ENCODE measurements at places on chromosomes 12 and 14.
A peak's percentile ranks its signal among the peaks of the same experiment; 100 is the strongest.

DNA sequence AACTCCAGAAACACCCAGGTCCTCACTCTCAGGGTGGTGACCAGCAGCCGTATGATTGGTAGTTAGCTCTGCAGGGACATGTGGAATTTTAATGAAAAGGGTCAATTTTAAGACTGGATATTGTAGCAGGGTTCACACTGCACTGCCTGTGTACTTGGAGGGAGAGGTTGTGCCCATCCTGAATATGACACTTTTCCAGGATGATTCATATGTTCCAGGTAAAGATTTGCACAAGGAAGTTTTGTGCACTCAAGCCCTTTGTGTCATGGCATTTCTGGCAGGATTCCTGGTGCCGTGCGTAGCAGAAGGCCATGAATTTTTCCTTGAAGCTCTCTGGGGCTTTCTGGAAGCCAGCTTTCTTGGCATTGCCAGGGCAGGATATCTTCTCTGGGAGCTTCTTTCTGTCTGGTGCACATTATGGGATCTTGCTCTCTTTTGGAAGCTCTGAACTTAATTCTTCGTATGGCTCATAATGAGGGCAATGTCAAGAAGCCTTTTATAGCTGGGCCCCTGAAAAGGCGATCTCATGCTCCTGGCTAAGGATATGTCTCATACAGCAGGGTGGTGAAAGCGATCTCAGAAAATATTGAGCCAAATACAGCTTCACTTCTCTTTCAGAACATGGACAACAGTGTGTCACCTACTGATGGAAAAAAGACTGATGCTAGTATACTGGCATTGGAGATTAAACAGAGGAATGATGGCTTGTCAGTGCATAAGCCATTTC, 1133.9 kb downstream of the AACS start:
- no peak for DNase-seq

DNA sequence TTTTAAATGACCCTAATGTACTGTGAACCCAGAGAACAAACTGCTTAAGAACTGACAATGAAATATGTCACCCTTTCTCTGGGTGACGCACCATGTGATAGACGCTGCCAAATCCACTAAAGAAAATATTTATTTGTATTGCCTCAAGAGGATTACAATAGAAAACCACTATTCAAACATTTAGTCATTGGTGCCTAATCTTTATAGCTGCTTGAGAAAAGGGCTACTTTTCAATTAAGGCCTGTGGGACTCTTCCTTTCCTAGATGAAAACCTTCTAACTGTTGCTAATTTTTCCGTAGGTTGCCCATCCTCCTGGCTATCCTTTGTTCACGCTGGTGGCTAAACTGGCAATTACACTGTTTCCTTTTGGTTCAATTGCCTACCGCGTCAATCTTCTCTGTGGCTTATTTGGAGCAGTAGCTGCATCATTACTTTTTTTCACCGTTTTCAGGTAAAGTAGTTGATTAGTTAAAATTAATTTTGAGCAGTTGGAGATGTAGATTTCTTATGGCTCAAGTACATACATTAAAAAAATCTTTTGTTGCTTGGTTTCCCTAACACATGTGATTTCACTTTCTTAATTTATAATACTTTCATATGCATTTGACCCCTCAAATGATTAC, 6.0 kb downstream of the TMEM260 start:
- DNase-seq = no peak

- no peak for DNase-seq
These were observed 669.2 kb downstream of the DIO2 start for GRCh38 chr14:79542121-79542520.

GRCh38 chr12:111126331-111126730, 206.0 kb upstream of the MYL2 start:
- DNase-seq = no peak

DNA sequence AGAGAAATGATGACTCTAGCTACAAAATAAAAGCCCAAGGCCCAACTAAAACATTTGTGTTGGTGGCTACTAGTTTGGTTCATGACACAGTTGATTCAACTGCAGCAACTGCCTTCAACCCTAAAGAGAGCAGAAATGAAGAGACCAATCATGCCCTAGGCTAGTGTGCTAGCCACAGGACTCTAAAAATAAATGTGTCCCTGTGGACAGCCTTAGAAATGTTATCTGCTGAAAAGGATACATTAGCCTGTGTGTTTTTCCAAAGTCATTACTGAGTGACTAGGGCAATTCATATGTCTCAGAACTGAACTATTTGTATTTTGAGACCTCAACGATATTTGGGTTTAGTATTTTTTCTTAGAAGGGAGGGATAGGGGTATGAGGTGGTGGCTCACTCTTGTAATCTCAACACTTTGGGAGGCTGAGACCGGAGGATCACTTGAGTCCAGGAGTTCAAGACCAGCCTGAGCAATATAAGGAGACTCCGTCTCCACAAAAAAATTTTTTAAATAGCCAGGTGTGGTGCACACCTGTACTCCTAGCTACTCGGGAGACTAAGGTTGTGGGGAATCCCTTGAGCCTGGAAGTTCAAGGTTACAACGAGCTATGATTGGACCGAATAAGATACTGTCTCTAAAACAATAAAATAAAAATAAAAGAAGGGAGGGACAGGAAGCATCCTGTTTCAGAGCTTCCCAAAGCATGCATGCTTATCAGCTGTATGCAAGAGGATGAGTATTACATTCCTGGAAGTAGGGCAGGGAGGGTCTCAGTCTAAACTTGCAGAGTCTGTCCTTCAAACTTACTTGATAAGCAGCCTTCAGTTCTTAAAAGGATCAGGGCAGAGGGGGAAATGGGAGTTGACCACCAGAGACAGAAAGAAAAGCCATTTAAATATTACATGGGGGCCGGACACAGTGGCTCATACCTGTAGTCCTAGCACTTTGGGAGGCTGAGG, 29.6 kb upstream of the NAP1L1 start:
- no peak for DNase-seq

GRCh38 chr12:14366209-14367039, 942 bp downstream of the ATF7IP start:
- peak; percentile 75 for DNase-seq

GRCh38 chr12:116687888-116688287, 50.0 kb downstream of the SPRING1 start:
- no peak for DNase-seq

DNA sequence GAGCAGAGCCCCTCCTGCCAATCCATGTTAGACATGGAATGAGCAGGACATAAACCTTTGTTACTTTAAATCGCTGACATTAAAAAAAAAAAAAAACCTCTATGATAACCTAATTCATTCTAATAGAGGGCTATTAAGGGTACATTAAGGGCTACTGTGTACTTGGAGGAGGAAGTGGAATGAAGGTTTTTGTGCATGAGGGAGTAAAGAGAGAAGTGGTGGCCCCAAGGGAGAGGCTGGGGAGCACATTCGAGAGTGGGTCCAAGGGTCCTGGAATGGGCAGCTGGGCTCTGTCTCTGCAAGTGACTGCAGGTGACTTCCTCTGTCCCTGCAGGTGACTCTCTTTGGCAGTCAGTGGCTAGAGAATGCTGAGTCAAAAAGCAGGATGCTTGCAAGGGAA, 32.1 kb upstream of the PTGDR start:
- DNase-seq = no peak

- no peak for DNase-seq
These were observed 435.4 kb upstream of the STXBP6 start for GRCh38 chr14:25485381-25485780.
